Lung microvascular endothelial cell (primary cell): ENCODE measurements at places on chromosomes 6 and 20.

- DNase-seq = no peak
Measured at GRCh38 chr6:167574431-167575151, 249.7 kb downstream of the TTLL2 start.

GRCh38 chr6:150987855-150988464 is 122.5 kb downstream of the MTHFD1L start:
- no peak for DNase-seq

- peak; percentile 92 for DNase-seq
Measured at GRCh38 chr6:148419430-148419829, 76.8 kb downstream of the SASH1 start.

- no peak for DNase-seq
Measured at GRCh38 chr6:141218583-141218982, 914.1 kb upstream of the GJE1 start.

DNA sequence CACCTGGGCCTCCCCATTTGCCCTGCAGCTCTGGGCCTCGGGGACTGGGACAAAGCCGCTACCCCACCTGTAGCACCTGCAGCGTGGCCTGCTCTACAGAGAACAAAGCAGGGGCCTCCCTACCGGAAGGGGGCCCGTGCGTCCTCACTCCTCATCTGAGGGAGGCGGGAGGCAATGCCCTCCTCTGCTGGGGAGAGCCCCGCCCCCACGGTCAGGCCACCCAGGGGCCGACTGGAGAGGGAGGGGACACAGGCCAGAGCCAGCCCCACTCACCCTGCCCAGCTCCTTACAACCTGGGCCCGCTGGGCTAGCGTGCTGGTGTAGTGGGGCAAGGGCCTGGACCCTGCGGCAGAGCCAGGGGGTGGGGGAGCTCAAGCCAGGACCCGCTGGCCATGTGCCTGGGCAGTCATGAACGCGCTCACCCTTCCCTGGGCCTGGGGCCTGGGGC is 8.0 kb downstream of the LAMA5 start:
- DNase-seq = no peak

GRCh38 chr6:162239330-162239729 is 488.2 kb downstream of the PRKN start:
- no peak for DNase-seq

GRCh38 chr20:16821211-16822089 is 73.3 kb downstream of the OTOR start:
- peak; percentile 59 for DNase-seq

DNA sequence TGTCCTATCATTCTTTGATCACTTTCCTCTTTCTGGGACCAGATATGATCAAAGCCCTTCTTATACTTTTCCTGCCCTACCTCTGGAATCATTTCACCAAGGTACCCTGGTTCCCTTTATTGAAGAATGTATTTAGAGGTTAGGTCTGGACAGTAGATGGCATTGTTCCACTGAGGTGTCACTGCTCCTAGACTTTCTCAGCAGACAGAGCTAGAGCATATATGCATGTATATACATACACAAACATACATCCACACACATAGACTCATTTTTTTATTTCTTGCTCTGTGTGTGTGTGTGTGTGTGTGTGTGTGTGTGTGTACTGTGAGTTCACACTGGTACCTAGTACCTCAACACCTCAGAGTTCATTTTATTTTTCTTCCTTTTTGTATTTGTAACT is 40.9 kb downstream of the PTPRA start:
- peak; percentile 47 for DNase-seq

DNA sequence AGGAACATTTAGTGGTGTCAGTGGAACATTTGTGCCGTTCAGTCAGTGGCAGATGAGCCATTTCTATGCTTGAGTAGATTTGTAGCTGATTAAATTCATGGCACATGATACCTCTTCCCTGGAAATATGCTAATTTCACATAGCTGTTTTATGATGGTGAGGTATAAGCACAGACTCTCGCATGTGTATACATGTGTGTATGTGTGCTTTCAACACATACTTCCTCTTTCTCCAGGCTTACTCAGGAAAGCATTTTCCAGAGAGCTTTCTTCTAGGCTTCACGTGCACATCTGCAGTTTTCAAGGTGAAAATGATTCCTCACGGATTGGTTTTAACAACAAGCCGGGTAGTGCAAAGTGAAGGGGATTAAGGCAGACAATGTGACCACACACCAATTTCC is 396.5 kb downstream of the HDGFL1 start:
- no peak for DNase-seq

DNA sequence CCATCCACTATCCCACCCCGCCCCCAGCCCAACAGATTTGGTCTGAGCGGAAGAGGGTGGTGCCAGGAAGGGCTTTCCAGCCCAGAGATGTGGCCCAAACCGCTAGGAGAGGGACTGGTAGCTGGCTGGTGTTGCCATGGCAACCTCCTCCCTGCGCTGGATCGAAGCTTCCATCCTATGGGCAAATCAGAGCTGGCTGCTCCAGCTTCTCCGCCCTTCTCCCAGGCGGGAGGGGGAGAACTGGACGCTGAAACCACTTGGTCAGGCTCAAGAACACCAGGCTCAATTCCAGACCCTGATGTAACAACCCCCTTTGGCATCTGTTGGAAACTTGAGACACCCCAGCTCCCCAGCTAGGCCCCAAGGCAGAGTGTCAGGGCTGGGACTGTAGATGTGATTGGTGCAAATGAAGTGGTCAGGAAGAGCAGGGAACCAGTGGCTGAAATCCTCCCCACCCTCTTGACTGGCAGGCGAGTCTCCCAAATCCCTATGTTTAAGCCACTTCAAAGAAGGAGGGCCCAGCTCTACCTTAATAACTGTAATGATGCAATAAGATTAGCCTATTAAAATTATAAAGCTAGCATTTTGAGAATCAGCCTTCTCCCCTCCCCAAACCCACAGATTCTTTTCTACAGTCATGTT is 4.2 kb downstream of the RIMS4 start:
- DNase-seq = no peak

GRCh38 chr20:41989935-41990635 is 371.9 kb upstream of the CHD6 start:
- DNase-seq = no peak

GRCh38 chr6:16332175-16332542 is 93.8 kb downstream of the GMPR start:
- DNase-seq = peak; percentile 88

DNA sequence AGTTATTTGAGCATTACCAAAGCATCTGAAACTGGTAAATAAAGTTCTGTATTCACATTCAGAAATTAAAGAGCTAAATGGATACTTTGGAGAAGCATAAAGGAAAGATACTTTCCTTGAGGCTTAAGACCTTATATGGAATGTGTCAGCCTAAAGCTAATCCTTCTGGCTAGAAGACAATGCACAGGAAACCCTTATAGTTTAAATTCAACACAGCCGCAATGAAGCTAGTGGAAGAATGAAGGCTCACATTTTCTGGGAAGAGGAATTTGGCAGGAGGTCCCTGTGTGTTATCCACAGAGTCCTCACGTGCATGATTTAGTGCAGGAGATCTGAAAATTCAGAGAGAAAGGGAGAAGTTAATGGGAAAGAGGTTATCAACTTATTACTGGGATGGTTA is 21.5 kb upstream of the CHD6 start:
- no peak for DNase-seq

DNA sequence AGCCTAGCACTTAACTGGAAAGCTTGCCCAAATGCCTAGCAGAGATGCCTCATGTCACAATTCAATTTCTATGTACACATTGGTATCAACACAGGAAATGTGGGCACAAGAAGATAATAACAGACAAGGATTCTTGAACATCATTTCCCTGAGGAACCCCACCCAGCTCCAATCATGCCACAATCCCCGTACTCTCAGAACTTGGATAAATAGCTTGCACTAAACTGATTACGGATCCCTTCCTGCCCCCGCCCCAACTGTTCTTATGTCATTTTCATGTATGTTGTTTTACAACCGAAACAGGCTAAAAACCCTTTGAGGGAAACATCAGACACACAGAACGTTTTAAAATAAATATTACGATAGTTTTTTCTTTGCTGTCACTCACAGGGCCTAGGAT is 87.1 kb downstream of the BACH2 start:
- DNase-seq = no peak

GRCh38 chr6:154404791-154405400 is 48.3 kb upstream of the IPCEF1 start:
- DNase-seq = no peak

DNA sequence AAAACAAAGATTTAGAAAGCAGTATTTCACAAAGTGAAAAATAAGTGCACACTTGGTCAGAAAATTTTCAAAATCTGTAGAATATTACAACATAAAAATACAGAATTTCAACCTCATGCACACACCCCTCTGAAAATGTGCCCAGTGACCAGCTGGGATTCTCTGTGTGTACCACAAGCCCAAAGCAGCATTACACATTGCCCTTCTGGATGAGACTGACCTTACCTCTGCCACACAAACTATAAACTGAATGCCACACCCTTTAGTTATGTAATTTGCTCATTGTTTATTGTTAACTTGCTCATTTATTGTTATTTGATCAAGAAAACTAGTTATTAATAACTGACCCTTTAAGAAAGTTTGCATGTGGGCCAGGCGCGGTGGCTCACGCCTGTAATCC is 303.0 kb downstream of the FOXC1 start:
- no peak for DNase-seq

DNA sequence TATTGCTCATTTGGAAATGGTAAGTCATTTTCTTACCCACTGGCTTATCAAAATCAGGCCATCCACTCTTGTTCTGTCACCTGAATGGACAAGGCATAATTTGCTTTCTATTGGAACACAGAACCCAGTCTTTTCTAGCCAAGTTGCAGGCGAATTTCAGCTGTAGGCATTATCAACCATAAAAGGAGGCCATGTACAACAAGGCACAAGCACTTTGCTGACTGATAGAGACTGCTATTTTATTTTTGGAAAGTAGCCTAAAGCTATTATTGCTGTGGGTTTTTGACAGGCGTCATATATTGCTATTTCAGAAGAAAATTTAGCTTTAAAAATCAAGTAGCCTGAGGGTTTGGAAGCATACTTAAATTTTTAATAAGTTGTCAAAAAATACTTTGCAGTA is 344.2 kb downstream of the HDGFL1 start:
- no peak for DNase-seq

DNA sequence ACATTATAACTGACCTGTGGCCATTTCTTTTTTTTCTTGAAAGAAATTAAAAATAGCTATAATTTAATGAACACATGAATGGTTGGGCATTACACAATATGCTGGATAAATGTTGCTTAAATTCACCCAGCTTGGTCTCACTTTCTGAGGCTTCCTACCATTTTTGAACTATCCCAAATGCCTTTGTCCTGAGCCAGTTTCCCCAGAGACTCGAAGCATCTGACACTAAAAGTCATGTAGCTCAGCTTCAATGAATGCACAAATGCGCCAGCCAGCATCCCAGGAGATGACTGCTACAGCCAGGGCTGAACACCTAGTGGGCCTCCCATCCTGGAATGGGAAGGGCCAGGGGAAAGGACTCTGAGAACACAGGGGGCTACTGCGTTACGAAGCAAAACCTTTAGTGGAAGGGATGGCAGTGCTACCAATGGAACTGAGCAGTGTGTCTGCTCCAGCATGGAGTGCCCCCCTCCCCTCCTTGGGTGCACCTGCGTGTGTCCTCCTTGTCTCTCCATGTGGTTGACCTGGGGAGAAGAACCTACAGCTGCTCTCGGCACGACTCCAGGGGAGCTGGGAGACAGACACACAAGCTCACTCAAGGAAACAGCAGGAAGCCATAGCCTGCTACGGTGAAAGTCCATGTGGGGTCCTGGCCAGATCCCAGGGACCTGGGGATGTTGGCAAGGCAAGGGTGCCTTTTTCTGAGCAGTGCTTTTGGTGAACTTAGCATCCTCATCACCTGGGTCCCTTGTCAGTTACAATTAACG is 60.9 kb downstream of the IRF4 start:
- no peak for DNase-seq

- DNase-seq = no peak
Measured at GRCh38 chr20:62174021-62174804, 8.6 kb upstream of the MTG2 start.

- DNase-seq = no peak
Measured at GRCh38 chr6:95249175-95249574, 328.2 kb upstream of the MANEA start.
